Caco-2 (cell line): ENCODE measurements at places on chromosomes 5 and 9. TPM values are rescaled to one million over a fixed set of nuclear protein-coding genes. Genes with fewer than 3 reads are reported as not detected.

The BARHL1 gene
- not detected in 2 replicates for total RNA-seq

The OMD gene
- not detected in 2 replicates for total RNA-seq

The MLANA gene
- not detected in 2 replicates for total RNA-seq

The GRXCR2 gene
- total RNA-seq, result 0.16 TPM in 1 of 2 replicates, not detected in the other

The SLCO6A1 gene
- total RNA-seq, result not detected in 2 replicates

The GFI1B gene
- 0.79 and 1.3 TPM in 2 replicates for total RNA-seq

The AOPEP gene
- total RNA-seq, result 61.7 and 63.3 TPM in 2 replicates

The SYK gene
- 4.6 and 5.3 TPM in 2 replicates for total RNA-seq

The HTR4 gene
- not detected in 2 replicates for total RNA-seq

The ELAVL2 gene
- total RNA-seq, result 0.18 and 0.21 TPM in 2 replicates

The CYLC2 gene
- total RNA-seq, result not detected in 2 replicates

The CAMK4 gene
- total RNA-seq, result not detected in 2 replicates

The KIF20A gene
- total RNA-seq, result 83.7 and 84.9 TPM in 2 replicates

The STKLD1 gene
- total RNA-seq, result 3.4 and 4.1 TPM in 2 replicates

The IL3 gene
- total RNA-seq, result not detected in 2 replicates

The PCDHGA5 gene
- 0.57 and 0.72 TPM in 2 replicates for total RNA-seq

The TSSK1B gene
- total RNA-seq, result not detected in 2 replicates

The AJM1 gene
- total RNA-seq, result 3.6 and 4.2 TPM in 2 replicates

The NLN gene
- total RNA-seq, result 34.8 and 36.0 TPM in 2 replicates

The TAF11L9 gene
- not detected in 2 replicates for total RNA-seq

The SOX30 gene
- total RNA-seq, result 2.9 and 3.1 TPM in 2 replicates

The LTC4S gene
- total RNA-seq, result 2.3 and 2.4 TPM in 2 replicates

The NTRK2 gene
- not detected in 2 replicates for total RNA-seq

The JAKMIP2 gene
- 0.58 and 1.2 TPM in 2 replicates for total RNA-seq

The MYOZ3 gene
- not detected in 2 replicates for total RNA-seq

The TDRD7 gene
- 22.0 and 23.0 TPM in 2 replicates for total RNA-seq

The ST6GALNAC6 gene
- 20.7 and 25.1 TPM in 2 replicates for total RNA-seq

The FAM114A2 gene
- total RNA-seq, result 15.6 and 16.0 TPM in 2 replicates

The MAML1 gene
- 39.3 and 41.3 TPM in 2 replicates for total RNA-seq
